ENCODE measurements at places on chromosomes 6 and 20. TPM values are rescaled to one million over a fixed set of nuclear protein-coding genes. Genes with fewer than 3 reads are reported as not detected.
A peak's percentile ranks its signal among the peaks of the same experiment; 100 is the strongest.

DNA sequence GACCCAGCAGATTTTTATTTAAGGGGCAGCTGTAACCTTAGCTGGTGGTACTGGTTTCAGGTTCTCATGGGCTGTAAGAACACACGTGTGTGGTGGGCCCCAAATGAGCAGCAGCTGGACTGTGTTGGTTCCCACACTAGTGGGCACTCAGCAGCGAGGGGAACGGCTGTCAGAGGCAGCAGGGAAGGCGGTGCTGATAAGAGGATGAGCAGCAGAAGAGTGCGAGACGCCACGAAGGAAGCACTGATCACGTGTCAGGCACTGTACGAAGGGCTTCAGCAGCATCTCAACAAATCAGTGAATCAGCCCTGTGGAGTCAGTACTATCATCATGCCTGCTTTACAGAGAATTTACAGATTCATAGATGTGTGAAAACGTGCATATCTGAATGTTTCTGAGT is 41.0 kb upstream of the EMILIN3 start:
- H3K4me1 ChIP-seq = peaks cover 3% of the 10 kb centered on the region
- H3K4me3 ChIP-seq = no peak overlapping the region
- no peak overlapping the region for H3K27ac ChIP-seq

The BPIFB1 gene
- total RNA-seq = not detected

DNA sequence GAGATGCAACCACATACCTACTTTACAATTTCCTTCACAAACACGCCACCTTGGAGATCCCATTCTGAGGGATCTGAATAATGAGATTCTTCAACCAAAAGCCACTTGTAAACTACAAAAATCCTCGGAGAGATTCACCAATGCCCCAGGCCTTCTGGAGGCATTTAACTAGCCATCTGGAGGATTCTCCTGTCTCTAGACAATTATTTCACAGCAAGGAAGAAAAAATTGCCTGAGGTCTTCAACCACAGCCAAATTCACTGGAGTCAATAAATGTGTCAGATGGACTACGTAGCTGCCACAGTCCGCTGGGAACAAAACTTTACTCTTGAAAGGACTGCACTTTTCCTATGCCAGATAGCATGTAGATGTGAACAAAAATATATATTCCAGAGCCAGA is 19.0 kb upstream of the DCDC2 start:
- no peaks in the 10 kb centered on the region for H3K27me3 ChIP-seq
- H3K36me3 ChIP-seq = no peaks in the 10 kb centered on the region
- H3K4me3 ChIP-seq = no peak overlapping the region
- DNase-seq = no peak

DNA sequence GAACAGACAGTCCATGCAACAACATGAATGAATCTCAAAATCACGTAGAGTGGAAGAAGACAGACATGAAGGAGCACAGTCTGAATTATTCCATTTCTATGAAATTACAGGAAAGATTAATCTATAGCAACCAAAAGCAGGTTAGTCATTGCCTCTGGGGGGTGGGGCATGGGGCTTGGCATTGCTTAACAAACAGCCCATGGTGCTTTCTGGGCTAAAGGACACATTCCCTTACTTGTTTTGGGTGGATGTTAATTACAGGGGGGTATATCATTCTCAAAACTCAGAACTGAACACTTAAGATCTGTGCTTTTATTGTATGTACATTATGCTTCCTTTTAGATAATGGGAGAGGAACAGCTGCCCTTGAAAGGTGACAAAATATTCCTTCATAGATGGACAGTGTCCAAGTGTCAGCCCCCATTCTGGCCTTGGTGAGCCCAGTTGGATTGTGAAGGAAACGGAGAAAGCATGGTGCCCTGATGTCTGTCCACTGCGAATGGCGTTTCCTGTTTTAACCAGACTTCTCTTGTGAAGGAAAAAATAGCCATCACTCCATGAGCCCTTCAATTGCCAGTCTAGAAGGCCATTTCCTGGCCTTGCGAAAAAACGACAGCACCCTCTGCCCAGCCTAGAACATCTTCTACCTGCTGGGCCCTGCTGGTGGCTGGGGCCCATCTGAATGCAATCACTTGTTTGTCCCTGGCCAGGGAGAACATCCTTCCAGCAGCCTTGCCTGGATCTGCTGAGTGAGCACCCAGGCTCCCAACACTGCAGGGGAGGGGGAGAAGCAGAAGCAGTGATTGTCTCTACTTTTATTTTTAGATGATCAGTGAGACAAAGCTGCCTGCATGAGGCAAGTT is 179.7 kb downstream of the BCAS1 start:
- no peak overlapping the region for H3K27ac ChIP-seq
- H3K27me3 ChIP-seq = no peaks in the 10 kb centered on the region
- H3K36me3 ChIP-seq = no peaks in the 10 kb centered on the region
- H3K4me3 ChIP-seq = no peak overlapping the region

- peak; percentile 60 for DNase-seq
- no peak overlapping the region for H3K27ac ChIP-seq
- H3K27me3 ChIP-seq = no peaks in the 10 kb centered on the region
- no peaks in the 10 kb centered on the region for H3K4me1 ChIP-seq
- H3K4me3 ChIP-seq = no peak overlapping the region
Observed at GRCh38 chr6:36340618-36341454, 4.1 kb upstream of the BNIP5 start.

The SNAI1 gene
- 1.0 TPM for total RNA-seq

GRCh38 chr20:59179988-59180387 is 16.4 kb downstream of the ZNF831 start:
- no peak for DNase-seq
- H3K27me3 ChIP-seq = no peaks in the 10 kb centered on the region
- no peak overlapping the region for H3K4me3 ChIP-seq
- no peaks in the 10 kb centered on the region for H3K36me3 ChIP-seq
- no peak overlapping the region for H3K27ac ChIP-seq
- H3K4me1 ChIP-seq = no peaks in the 10 kb centered on the region

- no peaks in the 10 kb centered on the region for H3K4me1 ChIP-seq
- H3K36me3 ChIP-seq = no peaks in the 10 kb centered on the region
- no peak for DNase-seq
- no peak overlapping the region for H3K4me3 ChIP-seq
- no peak overlapping the region for H3K27ac ChIP-seq
Observed at GRCh38 chr20:5070081-5070480, 49.7 kb downstream of the PCNA start.

DNA sequence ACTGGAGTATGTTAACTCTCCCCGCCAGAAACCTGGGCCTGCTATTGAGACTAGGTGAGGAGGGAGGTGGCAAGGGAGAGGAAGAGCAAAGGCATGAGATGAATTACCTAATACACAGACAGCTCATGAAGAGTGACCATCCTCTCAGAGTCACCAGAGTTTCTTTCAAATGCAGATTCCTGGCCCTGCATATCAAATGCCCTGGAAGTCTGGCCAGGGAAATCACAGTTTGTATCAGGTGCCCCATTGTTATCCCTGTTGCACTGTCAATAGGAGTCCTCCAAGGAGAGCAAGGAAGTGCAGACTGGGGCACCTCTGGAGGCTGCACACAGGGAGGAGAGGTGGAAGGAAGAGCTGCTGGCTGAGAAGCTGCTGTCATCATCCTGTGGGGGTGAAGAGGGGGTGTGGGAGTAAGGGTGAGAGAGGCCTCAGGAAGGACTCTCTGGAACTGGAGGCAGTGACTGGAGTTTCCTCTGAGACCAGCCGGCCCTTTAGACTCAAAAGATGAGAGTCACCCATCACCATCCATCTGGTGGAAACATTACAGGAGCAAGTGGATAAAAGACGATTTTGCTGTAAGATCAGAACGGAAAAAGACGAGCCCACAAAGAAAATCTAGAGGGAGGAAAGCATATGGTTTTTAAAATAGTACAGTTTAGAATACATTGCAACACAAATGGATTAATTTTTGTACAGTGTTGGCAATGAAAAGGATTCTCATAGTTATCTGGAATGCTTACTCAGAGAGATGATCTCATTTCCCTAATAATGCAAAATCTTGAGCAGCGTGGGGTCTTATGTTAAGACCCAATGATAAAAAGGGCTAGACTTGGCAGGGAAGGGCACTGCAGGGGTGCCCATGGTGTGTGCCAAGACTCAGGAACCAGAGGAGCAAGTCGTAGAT is 268.1 kb downstream of the UST start:
- no peaks in the 10 kb centered on the region for H3K36me3 ChIP-seq
- no peak overlapping the region for H3K27ac ChIP-seq
- DNase-seq = no peak

DNA sequence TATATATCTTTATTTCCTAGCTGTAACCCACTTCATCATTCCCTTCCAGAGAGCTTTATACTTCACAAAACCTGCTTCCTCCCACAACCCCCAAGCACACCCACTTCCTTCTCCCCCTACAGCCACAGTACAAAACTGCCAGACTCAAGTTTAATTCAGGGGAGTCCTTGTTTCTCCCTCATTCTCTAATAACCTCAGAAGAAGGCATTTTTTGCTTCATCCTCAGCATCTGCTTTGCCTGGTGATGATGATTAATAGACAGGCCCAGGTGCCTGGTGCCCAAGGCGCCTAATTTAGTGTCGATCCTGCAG is 414.3 kb downstream of the KIF16B start:
- H3K4me3 ChIP-seq = no peak overlapping the region
- no peak for DNase-seq
- no peaks in the 10 kb centered on the region for H3K27me3 ChIP-seq
- H3K27ac ChIP-seq = no peak overlapping the region

GRCh38 chr6:10558565-10558964 is 37.4 kb downstream of the GCNT2 start:
- no peaks in the 10 kb centered on the region for H3K36me3 ChIP-seq
- DNase-seq = peak; percentile 16
- H3K4me3 ChIP-seq = no peak overlapping the region

- no peak for DNase-seq
- H3K4me1 ChIP-seq = peaks cover 9% of the 10 kb centered on the region
- no peak overlapping the region for H3K4me3 ChIP-seq
- H3K27me3 ChIP-seq = no peaks in the 10 kb centered on the region
- no peak overlapping the region for H3K27ac ChIP-seq
Observed at GRCh38 chr20:2467412-2467811, 3.2 kb downstream of the SNRPB start.

The TMEM151B gene
- 0.09 TPM for total RNA-seq

DNA sequence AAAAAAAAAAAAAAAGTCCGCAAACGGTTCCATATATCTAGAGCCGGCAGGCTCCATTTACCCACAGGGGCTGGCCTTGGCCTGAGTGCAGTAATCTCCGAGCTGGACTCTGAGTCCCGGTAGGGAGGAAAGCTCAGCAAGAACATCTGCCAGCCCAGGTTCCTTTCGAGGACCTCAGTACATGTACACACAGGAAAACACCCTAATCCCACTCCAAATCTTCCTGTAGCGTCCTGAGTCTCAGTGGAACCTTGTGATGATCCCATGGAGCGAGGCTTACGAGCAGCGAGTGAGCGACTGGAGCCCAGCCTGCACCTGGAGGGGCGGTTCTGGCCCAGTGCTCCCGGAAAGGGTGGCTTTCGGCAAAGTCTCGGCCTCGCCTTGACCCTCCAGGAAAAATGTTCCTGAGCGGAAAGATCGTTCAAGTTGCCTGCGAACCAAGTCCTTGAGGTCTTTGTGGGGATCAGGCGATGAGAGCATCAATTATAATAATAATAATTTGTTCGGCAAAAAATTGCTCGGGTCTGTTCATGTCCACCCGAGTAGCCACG is 32.1 kb downstream of the PRSS16 start:
- H3K27me3 ChIP-seq = peaks cover 41% of the 10 kb centered on the region
- H3K4me3 ChIP-seq = no peak overlapping the region
- no peaks in the 10 kb centered on the region for H3K4me1 ChIP-seq
- DNase-seq = no peak
- no peaks in the 10 kb centered on the region for H3K36me3 ChIP-seq
- no peak overlapping the region for H3K27ac ChIP-seq

The GPR63 gene
- total RNA-seq = 3.4 TPM

The HLA-DRA gene
- total RNA-seq = 145 TPM

DNA sequence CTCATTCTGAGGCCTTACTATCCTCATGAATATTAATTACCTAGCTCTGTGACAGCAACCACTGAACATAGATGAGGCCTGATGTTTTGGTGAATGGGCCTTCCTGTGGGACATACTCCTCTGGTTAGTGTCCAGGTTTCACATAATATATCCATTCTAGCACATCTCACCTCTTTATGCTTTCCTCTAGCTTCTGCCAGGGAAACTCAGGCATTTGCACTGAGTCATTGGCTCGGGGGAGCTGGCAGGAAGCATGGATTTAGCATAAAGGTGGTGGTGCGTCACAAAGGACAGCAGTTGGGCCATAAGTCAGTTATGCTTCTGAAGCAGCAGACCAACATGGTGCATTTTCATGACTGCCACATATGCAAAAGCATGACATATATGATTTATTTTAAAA is 37.5 kb upstream of the TMEM170B start:
- no peaks in the 10 kb centered on the region for H3K27me3 ChIP-seq
- no peaks in the 10 kb centered on the region for H3K4me1 ChIP-seq
- no peak overlapping the region for H3K4me3 ChIP-seq
- no peak for DNase-seq
- no peak overlapping the region for H3K27ac ChIP-seq

GRCh38 chr6:22227824-22228610 is 68.8 kb downstream of the PRL start:
- H3K36me3 ChIP-seq = no peaks in the 10 kb centered on the region
- no peaks in the 10 kb centered on the region for H3K27me3 ChIP-seq
- H3K4me3 ChIP-seq = no peak overlapping the region
- no peaks in the 10 kb centered on the region for H3K4me1 ChIP-seq

The OR2B6 gene
- total RNA-seq = not detected

DNA sequence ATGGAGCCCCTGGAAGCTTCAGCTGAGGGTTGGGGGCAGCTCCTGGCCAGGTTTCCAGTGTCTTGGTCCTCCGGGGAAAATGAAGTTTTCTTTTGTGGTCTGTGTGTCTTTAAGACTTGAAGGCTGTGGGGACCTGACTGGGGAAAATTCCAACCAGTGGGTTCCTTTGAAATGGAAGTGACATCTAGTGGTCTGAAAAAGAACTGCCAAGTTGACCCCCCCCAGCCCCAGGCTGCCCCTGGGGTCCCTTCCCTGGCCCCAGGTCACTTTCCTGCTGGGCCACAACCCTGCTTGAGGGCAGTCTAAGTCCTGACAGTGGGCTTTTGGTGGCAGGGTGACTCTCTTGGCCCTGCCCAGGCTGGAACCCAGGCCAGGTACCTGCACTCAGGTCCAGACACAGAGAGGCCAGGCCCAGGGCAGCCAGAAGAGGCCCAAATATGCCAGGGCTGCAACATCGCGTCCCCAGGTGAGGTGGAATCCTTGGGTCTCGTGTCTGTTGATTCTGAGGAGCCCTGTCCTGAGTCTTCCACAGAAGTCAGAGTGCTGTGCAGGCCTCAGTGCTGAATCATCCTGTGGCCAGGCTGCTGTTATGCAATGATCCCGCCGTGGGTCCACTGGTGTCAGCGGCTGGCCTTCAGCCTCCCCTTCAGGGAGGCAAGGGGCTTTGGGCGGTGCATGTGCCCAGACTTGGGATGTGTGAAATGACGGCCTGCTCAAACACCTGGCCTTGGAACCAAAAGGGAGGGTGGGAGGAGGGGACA is 68.4 kb downstream of the VEGFA start:
- no peaks in the 10 kb centered on the region for H3K36me3 ChIP-seq
- no peaks in the 10 kb centered on the region for H3K4me1 ChIP-seq
- no peak overlapping the region for H3K27ac ChIP-seq
- H3K4me3 ChIP-seq = no peak overlapping the region
- DNase-seq = no peak
- H3K27me3 ChIP-seq = no peaks in the 10 kb centered on the region

- no peak overlapping the region for H3K4me3 ChIP-seq
- no peaks in the 10 kb centered on the region for H3K27me3 ChIP-seq
- H3K36me3 ChIP-seq = no peaks in the 10 kb centered on the region
- DNase-seq = no peak
- H3K27ac ChIP-seq = no peak overlapping the region
Observed at GRCh38 chr20:50097843-50098242, 15.1 kb downstream of the UBE2V1 start.

Data from prostate gland (tissue), 2 donors.